ENCODE measurements at places on chromosomes 7 and 10.

- DNase-seq, result no peak
These were observed 106.2 kb downstream of the KAT6B start for GRCh38 chr10:74932648-74933047.

GRCh38 chr10:132477066-132477397 lies 60.6 kb upstream of the INPP5A start:
- DNase-seq, result no peak

- DNase-seq, result no peak
These were observed 40.3 kb downstream of the DAGLB start for GRCh38 chr7:6407434-6407833.

- no peak for DNase-seq
These were observed 239.3 kb upstream of the GRB10 start for GRCh38 chr7:51021906-51022570.

DNA sequence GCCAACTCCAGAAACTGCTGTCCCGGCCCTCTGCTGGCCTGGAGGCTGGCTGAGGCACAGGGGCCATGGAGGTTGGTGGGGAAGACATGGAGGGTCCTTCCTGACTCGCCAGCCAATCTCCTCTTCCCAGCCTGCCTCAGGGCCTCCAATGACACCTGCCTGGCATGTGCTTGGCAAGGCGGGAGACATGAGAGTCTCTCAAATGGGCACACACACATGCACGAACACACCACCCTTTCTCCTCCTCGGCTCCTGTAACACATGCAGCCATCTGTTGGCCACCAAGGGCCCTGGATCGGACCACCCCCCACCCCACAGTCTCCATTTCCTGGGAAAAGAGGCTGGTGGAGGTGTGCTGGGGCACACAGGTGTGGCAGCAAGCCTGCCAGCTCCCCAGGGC lies 56.4 kb downstream of the YKT6 start:
- DNase-seq, result no peak

- no peak for DNase-seq
These were observed 26.1 kb upstream of the TRIL start for GRCh38 chr7:28984217-28984616.

DNA sequence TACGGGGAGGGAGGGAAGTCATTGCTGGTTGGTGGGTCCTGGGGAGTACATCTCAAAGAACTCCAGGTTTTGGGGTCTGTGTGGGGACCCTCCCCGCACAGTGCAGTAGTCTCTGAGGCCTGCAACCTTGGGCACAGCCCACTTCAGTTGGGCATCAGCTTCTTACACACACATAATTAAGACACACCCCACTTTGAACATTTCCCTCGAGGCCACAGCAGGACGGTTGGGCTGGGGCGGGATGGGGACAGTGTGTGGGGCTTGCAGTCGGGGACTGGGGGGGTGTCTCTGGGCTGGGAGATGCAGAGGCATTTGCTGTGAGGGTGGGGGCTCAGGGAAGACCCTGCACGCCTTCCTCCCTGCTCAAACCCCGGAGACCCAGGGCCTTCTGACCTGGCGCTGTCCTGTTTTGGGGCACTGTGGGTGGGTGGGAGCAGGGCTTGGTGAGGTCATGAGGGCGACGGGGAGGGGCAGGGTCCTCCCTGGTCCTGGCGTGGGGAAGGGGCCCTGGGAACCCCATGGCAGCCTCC lies 1.3 kb downstream of the LFNG start:
- no peak for DNase-seq

DNA sequence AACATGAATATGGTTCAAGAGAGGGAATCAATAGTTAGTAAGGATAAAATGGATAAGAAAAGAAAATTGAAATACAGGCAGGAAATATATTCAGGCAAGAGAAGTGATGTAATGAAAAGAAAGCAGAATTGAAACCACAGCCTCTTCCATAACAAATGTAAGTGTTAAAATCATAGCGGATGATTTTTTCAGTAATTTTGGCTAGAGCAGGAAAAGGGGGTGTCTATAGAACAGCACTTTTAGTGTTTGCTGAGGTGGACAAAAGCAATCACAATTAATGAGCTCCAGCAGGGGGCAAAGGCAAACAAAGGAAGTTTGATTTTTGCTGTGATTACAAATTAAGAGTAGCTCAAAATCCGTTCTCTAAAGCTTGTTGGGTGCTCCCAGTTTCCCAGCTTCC lies 79.0 kb downstream of the TRIL start:
- DNase-seq, result no peak

- DNase-seq, result no peak
These were observed 196.8 kb downstream of the ADRA2A start for GRCh38 chr10:111273635-111274034.

GRCh38 chr10:21533467-21534279 lies at the start of gene MLLT10:
MLLT10 (plus strand) TSS chr10:21534232; CDS start chr10:21534645, 413 bp downstream.
- DNase-seq, result peak; percentile 93

GRCh38 chr7:45919231-45919784 lies 1.8 kb downstream of the IGFBP3 start:
- no peak for DNase-seq

GRCh38 chr10:128915630-128916029 lies 551.4 kb upstream of the MGMT start:
- no peak for DNase-seq

DNA sequence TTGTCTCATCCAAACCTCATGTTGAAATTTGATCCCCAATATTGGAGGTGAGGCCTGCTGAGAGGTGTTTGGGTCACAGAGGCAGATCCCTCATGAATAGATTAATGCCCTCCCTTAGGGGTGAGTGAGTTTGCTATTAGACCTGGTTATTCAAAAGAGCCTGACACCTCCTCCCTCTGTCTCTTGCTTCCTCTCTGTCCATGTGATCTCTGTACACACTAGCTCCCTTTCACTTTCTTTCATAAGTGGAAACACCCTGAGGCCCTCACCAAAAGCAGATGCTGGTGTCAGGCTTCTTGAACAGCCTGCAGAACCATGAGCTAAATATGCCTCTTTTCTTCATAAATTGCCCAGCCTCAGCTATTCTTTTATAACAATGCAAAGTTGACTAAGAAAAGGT lies 447.1 kb downstream of the MDFIC start:
- DNase-seq, result no peak

DNA sequence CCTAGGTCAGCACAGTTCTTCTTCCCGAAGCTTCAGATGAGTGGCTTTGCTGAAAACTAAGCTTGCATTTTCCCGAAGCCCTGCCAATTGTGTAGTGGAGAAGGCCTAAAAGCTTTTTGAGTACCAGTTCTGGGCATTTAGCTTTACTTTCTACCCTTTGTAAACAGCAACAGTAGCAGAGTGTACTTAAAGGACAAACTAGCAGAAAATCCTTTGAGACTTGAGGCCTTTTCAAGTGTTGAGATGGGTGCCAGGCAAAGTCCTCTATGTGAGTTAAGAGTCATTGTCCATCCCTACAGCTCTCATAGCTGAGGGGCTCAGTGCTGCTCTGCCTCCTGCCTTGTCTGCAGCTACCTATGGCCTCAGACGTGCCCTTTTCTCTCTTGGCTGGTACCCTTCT lies 368.2 kb downstream of the CCSER2 start:
- DNase-seq, result no peak

- DNase-seq, result no peak
These were observed 282.7 kb downstream of the WDR11 start for GRCh38 chr10:121133901-121134300.

DNA sequence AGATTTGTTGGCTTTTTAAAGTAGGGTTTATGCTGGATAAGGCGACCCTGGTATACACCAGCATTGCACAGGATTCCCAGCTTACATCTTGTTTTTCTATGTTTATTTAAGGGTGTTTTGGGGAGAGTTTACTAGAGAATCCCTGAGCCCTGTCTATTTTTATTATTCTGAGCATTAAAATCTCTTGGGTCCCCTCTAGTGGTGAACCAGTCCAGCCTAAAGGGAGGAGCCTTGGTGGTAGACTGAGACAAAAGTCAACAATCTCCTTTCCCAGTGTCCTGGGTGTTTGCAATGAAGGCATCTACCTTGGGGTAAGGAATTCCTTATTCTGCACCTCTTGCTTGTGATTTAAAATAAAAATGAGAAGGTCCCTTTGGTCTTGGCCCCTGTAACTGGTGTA lies 38.2 kb downstream of the ANTXRL start:
- DNase-seq, result no peak

DNA sequence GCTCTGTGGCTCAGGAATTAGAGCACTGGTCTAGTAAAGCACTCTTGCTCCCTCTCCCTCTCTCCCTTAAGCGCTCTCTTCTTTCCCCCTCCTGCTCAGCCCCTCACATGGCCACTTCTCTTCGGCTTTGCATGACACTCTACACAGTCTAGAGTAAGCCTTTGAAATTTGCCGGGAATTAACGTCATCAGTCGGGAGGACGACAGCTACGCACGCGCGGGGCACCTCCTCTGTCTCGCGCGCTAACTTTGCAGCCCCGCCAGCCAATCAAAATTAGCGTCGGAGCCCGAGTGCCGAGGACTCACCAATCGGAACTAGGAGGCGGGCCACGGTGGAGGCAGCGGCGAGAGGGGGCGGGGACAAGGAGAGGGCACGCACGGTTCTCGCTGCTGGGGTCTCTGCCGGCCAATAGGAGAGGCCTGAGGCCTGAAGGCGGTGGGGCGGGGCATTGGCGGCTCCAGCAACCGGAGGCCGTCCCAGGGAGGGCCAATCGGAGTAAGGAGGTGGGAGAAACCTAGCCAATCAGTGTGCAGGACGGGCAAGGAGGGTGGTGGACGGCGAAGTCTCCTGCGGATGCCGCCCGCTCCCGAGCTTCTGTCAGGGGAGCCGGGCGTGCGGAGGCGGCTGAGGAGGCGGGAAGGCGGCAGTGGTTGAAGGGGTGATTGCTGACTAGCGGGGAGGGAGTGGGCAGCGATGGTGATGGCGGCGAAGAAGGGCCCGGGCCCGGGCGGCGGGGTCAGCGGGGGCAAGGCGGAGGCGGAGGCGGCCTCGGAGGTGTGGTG lies at the start of gene AGFG2:
AGFG2 (plus strand) TSS at position 550 of the 782 bp plus-strand sequence; CDS start at position 694, 144 bp downstream.
- peak; percentile 100 for DNase-seq

DNA sequence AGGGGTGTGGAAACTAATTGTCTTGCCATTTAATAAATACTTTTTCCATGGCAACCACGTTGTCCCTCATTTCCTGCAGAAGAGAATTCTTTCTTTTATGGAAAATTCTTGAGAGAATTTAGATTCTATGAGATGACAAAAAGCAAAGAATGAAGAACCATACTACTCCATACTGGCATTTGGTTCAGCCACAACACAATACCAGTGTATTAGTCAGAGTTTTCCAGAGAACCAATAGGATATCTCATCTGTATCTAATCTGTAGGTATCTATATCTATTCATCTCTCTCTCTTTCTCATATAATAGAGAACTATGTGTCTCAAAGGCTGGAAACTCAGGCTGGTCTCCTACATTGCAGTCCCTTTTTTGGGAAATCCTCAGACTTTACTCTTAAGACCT lies 44.6 kb upstream of the NAMPT start:
- no peak for DNase-seq

- no peak for DNase-seq
These were observed 726.4 kb downstream of the KCNMA1 start for GRCh38 chr10:76911184-76911583.

DNA sequence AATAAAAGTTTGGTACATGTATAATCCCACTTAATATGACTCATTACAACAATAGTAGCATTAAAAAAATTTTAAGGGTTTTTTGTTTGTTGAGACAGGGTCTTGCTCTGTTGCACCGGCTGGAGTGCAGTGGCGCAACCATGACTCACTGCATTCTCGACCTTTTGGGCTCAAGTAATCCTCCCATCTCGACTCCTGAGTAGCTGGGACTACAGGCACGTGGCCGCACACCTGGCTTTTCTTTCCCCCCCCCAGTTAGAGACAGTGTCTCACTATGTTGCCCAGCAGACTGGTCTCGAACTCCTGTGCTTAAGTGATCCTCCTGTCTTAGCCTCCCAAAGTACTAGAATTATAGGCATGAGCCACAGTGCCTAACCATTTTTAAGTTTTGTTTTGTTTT lies 40.7 kb downstream of the KMT2C start:
- DNase-seq, result no peak

DNA sequence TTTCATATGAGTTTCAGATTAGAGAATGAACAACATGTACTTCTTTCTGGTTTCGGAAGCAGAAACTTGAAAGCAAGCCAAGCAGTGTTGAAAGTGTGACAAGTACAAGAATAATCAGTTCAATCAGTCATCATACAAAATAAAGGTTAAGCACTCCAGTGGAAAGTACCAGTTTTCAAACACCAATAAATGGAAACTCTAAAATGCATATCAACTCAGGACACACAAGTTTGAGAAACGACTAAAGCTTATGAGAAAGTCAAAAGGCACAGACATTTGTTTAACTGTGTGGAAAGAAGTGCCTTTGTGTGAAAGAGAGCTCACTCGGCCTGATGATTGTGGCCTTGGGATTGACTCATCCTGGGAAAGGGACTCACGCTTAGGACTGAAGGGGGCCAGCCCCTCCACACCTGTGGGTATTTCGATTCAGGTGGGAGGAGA lies 60.6 kb upstream of the AKR1C1 start:
- DNase-seq, result no peak

DNA sequence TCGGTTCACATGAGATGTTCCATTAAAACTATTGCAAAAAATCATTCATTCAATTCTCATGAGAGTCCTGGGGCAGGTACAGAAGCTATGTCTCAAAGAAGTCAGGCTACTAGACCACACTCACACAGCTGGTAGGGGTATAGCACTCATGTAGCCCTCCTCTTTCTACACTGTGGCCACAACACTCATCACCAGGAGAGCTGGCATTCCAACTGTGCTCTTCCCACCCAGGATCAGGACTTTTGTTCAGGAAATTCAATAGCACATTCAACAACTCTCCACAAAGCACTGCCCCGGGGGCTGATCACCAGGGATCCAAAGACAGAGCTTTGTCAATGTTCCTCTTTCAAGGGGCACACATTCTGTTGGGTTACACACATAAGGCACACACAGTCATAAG lies 31.0 kb upstream of the C10orf90 start:
- DNase-seq, result no peak

DNA sequence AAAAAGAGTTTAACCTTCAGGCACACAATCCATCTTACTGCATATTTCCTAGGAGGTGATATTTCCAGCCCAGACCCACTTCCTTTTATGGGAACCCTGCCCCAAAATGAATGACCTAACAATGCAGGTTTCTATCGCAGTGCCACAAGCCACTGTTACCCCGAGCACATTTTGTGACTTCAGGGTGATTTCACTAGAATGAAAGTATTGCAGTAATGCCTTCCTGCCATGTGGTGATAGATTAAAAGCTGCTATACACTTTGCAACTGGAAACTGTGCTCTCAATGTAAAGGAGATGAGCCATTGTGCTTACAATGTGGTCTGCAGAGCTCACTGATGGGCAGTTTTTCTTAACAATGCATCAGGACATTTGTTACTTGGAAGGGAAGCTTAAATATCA lies 90.5 kb upstream of the RSU1 start:
- DNase-seq, result no peak

DNA sequence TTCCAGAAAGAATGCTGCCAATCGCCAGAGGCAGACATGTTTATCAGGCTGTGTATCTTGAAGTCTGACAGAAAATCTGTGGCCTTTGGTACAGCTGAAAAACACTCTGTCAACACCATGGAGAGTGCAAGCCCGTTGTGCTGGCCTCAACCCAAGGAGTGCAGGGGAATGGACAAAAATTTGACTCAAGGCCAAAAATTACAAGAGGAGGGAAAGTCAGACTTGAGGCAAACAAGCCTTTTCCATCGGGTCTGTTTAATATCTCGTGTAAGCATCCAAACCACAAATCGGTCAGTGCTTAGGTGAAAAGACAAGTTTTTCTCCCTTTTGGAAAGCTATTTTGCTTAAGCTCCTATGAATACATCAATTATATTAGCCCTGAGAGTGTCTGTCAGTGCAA lies 305.3 kb upstream of the NFE2L3 start:
- no peak for DNase-seq
